NCI-H1436 (cell line): ENCODE measurements at places on chromosomes 5 and 9.

DNA sequence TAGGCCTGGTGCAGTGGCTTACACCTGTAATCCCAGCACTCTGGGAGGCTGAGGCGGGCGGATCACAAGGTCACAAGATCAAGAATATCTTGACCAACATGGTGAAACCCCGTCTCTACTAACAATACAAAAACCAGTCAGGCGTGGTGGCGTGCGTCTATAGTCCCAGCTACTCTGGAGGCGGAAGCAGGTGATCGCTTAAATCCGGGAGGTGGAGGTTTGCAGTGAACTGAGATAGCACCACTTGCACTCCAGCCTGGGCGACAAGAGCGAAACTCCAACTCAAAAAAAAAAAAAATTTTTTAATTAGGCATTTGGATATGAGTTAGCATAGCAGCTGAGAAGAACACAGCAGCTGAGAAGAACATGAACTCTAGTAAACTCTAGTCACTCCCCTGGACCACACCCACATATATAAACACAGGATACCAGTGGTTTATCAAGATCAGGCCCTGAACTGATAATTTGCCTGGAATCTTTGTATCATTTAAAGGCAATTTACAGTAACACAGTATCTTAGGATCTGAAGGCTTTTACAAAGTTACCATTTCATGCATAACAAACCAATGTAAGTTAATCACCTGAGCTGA is 4.6 kb upstream of the UGCG start:
- DNase-seq = no peak

- DNase-seq = no peak
Observed at GRCh38 chr5:108541836-108542235, 159.9 kb upstream of the FBXL17 start.

DNA sequence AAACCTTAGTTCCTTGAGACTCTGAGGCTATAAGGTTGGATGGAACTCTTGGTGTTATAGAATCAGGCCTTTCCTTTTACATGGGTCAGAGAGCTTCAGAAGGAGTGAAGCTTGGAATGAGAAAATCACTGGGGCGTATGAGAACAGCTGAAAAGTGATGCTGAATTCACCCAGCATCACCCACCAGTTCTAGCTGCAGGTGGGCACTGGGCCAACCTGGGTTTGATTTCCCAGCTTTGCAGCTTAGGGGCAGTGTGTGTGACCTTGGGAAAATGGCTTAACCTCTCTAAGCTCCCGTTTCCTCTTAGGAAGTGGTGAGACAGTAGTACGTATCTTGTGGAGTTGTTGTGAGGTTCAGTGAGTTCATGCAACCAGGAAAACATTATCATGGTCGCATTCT is 10.7 kb downstream of the PCDH12 start:
- no peak for DNase-seq

DNA sequence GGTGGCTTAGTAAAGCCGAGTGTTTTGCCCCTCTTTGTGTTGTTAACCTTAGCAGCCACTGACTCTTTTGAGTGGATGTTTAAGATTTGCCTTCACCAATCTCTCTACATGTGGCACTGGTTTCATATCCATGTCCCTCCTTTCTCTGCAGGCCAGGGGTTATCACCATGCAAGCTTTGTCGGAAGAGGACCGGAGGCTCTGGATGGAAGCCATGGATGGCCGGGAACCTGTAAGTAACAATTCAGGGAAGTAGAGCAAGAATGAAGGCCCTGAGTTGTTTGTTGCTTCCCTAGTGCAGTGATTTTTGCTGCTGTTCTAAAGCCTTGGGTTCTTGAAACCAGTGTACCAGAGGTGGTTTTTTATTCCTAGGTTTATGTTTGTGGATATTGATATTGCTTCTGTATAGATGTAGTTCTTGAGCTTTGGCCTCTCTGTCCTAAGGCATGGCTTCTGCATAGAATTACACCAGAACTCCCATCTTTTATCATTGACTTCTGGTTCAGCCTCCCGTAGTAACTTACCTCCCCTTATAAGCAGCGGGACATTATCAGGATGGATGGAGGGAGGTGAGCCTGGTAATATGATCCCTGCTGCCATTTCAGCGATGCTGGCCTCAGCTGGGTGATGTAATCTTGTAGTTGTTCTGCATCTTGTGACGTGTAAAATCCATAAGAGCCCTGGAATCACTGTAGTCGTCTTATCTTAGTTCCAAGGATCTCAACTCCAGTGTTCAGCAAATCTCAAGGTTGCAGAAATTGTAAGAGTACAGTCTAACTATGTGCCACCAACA is 161.9 kb downstream of the ARHGAP26 start:
- DNase-seq = no peak

DNA sequence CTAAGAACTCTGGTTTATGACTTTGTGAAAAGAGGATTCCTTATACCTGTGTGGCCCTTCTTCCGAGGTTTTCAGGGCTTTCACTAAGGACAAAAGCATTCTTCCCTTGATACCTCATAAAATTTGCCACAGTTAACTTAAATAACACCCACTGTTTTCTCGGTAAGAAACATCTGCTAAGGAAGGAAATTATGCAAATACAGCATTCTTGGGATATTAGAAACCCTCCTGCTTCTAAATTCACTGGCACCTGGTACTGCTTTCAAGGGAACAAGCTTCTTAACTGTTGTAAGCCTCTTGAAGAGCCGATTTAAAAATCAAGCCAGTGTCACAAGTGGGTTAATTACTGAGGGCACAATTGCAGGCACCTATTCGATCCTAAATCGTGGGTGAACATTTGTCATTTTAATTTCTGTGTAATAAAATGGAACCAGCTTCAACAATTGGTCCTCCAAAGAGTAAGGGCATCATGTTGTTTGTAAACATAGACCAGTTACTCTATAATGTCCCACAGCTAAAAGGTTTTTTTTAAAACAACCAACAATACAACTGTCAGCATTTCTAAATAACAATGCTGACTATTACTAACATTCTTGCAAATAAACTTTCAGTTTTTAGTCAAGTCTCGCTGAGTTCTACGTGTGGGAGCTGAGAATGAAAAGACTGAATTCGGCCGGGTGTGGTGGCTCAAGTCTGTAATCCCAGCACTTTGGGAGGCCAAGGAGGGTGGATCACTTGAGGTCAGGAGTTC is 26.6 kb downstream of the AK3 start:
- DNase-seq = peak; percentile 29

DNA sequence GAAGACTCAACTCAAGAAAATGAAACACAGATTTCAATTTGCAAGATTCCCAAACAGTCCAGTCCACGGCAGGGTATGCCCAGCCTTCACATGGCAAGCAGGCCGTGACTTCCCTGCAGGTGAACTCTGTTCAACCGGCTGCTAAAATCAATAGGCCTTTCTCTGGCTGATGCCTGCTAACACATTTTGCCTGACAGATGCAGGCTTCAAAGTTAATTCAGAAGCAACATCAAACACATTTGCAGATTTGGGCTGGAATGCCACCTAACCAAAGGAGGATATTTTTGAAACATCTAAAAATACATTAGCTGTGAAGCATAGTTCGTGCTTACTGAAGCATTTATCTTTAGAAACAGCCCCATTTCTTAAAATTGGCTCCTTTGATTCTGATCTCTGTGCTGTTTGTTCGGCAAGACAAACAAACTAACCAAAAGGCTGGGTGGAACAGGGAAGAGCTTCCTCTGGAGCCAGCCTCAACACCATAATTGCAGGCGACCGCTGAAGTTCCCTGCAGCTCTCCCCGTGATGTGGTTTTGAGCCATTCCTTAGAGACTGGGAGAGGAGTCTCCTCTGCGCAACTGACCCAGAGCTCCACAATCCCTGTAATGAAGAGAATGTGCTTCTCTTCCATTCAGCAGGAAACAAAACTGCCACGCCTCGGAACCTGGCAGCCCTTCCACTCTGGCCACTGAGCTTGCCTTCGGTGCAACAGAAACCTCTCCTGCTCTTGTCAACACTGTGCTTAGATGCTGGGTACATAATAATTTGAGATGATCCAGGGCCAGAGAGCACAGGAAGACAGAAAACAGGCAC is 126.5 kb downstream of the MYO10 start:
- DNase-seq = no peak

DNA sequence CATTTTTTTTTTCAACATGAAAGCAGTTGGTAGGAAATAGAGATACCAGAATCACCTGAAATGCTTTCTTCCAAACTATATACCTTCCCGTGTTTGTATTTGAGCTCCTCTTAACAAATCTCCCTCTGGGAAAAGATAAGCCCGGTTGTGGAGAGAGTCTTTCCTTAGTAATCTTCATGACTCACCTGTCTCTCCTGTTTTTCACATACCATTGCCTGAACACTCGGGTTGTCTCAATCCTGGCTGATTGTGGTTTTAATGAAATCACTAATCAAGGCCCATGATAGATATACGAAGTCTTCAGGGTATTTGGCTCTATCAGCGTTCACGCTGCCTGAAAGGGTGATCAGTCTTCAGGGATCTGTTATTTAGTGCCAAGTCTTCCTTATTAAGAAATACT is 136.7 kb downstream of the MAN2A1 start:
- DNase-seq = no peak

GRCh38 chr5:128083811-128084227 is 253 bp downstream of the SLC12A2 start:
- DNase-seq = no peak

DNA sequence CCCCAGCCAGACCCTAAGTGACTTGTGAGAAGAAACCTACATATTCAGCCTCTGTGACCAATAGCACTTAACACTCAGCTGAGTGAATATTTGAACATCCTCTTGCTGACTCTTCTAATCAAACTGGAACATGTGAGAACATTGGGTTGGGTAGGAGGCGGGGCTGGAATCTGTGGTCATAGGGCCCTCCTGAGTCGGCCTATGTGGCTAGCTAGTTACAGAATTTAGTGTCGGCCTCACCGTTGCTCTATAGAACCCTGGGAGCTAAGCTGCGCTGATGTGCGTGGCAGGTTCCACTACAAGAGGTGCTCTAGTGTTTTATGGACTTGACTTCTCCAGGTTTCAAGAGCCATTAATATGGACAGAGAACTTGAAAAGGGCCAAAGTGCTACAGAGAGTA is 138.8 kb downstream of the DROSHA start:
- DNase-seq = no peak
